Stimulated activated CD8-positive, alpha-beta memory T cell treated with anti-CD3 and anti-CD28 coated beads, Interleukin-2, amount 100 ng/mL, for 1 hour (primary cell): ENCODE measurements at places on chromosomes 5 and 9.

DNA sequence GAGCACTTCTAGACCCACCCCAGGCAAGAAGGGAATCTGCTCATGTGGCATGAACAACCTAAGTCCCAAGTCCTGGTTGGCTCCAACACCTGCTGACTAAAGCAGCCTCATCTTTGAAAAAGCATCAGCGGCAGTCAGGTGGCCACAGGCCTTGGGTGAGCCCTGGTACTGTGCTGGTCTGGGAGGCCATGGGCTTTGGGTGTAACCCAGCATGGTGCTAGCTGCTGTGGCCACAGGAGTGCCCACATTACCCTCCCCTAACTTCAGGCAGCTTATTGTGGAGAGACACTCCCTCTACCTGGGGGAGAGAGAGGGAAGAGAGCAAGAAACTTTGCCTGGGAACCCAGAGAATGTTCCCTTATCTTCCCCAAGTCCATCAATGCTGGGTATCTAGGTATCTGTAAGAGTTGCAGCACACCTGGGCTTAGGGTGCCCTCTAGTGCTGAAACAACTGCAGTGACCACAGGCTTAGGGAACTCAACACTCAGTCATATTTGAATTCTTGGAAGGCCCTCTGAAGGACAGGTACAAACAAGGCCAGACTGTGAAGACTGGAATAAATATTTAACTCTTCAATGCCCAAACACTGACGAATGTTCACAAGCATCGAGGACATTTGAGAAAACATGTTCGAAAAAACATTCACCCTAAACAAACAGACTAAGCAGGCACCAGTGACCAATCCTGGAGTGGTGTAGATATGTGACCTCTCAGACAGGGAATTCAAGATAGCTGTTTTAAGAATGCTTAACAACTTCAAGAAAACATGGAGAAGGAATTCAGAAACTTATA lies 69.9 kb upstream of the OR2K2 start:
- DNase-seq, result no peak

- DNase-seq, result no peak
These were observed 9.7 kb downstream of the LRRC14B start for GRCh38 chr5:200985-201384.

DNA sequence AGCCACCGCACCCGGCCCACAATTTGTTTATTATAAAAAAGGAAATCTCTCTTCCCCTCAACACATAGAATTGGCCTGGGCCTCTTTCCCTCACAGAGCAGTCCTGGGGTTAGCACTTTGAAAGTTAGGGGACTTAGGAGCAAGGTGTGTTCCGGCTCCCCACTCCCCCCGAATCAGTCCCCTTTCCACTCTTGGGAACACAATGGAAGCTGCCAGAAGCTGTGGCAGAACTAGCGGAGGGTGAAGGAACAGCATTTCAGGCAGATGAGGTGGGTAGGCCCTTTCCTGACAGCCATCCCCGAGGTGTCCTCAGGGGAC lies 16.4 kb upstream of the C5orf47 start:
- DNase-seq, result no peak

GRCh38 chr5:109611505-109611904 lies 78.2 kb upstream of the MAN2A1 start:
- DNase-seq, result no peak

GRCh38 chr5:179287631-179288030 lies 57.6 kb downstream of the ADAMTS2 start:
- no peak for DNase-seq

- DNase-seq, result no peak
These were observed 441.5 kb downstream of the ENC1 start for GRCh38 chr5:74199005-74199404.

DNA sequence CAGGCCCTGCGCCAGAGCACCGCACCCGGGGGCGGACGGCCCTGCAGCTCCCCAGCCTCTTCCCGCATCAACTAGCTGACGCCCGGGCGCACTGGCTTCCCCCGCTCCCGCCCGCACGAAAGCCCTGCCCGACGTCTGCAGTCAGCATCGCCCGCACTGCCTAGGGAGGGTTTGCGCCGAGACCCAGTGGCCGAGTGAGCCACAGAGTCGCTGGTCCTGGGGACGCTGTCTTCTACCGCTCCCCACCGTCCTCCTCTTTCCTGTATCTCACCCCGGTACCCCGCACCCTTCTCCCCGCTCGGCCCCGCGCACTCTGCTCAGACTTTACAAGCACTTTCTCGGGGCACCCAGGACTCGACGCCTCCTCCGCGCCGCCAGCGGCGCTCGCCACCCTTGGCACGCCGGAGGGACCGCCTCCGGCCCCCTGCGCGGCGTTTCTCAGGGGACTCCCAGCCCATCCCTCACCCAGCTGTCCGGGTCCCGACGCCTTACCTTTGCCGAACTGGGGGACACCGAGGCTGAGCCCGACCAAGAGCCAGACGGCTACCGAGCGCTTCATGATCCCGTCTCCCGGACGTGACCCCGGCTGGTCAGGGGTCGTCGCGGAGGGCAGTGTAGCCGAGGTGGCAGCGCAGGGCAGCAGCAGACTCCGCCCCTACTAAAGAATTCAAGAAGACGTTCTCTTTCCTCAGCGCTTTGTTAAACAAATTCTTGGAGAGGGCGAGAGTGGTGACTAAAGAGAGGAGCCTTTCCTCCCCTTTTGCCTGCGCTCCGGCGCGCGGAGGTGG lies 670 bp downstream of the EDIL3 start:
- DNase-seq, result no peak

DNA sequence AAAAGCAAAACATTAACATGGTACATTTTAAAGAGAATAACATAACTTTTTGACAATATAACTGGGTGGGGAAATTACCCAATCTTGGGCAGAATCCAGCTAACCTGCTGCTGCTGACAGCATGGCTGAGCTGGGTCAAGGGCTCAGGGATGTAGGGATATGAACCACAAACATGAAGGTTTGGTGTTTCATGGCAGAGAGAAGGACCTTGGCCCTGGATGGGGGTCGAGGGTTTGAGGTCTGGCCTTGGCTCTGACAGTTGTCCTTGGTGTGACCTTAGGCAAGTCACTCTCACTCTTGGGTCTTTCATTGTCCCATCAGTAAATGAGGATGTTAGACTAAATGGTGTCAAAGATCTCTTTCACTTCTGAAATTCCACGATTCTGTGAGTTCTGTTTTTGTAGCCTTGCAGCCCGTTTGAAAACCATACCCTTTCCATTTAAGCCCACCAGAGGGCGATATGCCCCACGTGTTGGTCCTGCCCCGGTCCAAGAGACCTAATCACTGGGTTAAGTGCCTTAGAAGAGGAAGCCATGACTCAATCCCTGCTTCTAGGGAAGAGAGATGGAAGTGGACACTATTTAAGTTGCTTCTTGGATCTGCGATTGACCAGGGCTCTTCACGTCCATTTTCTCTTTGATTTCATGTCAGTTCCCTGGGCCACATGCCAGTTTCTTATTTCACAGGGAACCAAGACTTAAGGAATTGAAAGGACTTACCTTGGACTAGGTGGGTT lies 56.8 kb upstream of the TEX48 start:
- peak; percentile 57 for DNase-seq

DNA sequence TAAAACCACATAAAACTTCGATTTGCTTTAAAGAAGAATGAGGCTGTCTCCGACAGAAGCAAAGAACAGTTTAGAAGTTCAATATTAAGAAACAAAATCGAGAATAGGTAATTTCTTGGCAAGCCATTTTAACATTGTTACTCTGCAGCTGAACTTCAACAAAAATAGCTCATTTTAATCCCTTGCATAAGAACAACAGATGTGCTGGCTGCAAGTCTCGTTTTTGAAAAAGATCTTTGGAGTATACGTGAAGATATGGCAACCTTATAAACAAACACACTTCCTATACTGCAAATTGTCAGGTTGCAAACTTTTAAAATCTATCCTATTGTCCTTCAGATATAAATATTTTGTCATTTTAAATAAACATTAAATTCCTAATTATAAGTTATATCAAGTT lies 71.5 kb downstream of the FBN2 start:
- no peak for DNase-seq

DNA sequence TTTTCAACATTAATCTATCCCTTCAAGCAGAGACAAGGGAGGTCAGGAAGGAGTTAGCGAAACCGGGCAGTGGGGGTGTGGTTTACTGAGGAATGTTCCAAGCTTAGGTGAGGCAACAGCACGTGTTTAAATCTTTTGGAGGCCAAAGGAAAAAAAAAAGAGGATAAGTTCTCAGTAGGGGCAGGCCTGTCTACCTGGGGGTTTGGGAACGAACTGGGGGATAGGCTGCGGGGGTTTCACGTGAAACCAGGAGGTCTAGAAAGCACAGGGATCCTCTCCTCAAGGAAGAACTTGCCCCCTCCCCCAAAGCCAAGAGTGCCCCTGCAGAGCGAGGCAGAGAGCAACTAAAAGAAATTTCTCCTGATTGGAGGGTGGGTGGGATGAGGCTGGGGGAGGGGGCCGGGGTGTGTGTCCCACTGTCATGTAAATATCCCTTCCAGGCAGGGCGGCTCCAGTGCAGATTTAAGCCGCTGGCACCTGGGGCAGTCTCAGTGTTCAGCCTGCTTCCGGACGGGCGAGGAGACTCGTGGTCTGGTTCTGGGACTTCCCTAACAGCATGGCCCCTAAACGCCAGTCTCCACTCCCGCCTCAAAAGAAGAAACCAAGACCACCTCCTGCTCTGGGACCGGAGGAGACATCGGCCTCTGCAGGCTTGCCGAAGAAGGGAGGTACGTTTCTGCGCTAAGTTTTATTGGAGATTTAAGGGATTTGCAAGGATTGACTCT lies 5.5 kb upstream of the SET start:
- DNase-seq, result no peak

GRCh38 chr9:89738137-89738932 lies 133.5 kb downstream of the GADD45G start:
- no peak for DNase-seq

DNA sequence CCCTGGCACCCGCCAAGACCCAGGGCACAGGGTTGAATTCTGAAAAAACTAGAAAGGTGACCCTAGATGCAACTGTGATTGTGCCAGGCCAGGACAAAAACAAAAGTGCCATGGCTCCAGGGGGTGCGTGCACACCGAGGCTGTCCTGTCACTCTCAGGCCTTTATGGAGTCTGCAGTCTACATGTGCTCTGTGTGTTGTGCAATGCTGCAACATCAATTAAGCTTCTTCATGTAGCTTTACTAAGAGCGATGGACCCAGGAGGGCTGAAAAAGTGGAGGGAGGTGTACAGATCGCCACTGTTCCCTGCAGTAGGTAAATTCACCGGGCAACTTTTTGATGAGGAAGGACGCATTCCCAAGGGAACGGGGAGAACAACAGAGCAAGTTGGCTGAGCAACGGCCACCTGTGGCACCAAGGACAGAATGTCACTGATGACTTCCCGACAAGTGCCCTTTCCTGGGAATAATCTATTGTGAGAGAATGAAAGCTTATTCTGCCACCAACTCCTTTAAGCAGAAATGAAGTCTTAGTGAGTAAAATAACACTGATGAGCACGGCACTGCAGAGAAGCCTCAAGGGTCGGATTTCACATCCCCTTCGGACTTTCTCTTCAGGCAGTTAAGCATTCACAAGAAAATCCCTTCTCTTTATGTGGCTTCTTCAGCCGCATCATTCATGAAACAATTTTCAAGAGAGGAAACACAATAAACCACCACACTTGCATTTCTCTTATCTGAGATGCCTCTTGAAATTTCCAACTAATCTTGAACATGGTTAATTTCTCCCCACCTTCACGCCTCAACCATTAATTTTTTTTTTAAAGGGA lies 149.6 kb downstream of the DROSHA start:
- DNase-seq, result no peak

- DNase-seq, result no peak
These were observed 61.2 kb downstream of the IRX1 start for GRCh38 chr5:3656803-3657202.

GRCh38 chr5:171288066-171288465 lies 21.0 kb upstream of the TLX3 start:
- no peak for DNase-seq

- no peak for DNase-seq
These were observed 23.4 kb downstream of the PAM start for GRCh38 chr5:102778478-102778877.

- DNase-seq, result no peak
These were observed 143.3 kb upstream of the LMX1B start for GRCh38 chr9:126470241-126470993.

DNA sequence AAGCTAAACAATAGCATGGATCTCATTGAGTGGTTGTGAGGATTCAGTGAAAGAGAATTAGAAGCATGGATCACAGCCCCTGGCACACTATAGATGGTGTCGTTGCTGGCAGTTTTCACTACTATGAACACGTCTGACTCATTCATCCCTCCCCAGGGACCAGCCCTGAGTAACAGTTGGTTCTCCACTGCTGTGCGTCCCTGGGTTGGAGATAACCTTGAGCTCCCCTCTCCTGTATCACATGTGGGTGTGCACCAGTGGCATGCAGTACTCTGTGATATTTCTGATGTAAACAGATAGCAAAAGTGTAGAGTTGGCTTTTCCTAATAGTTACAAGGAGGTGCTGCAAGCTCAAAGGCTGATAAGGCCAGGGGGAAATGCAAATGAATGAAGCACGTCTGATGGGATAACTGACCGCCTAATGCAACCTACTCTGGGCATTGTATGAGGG lies 8.8 kb upstream of the LCP2 start:
- DNase-seq, result no peak

- no peak for DNase-seq
These were observed 33.2 kb downstream of the PRDM6 start for GRCh38 chr5:123122273-123122672.
